Fibroblast of mammary gland (primary cell): ENCODE measurements at places on chromosomes 16 and 17.

DNA sequence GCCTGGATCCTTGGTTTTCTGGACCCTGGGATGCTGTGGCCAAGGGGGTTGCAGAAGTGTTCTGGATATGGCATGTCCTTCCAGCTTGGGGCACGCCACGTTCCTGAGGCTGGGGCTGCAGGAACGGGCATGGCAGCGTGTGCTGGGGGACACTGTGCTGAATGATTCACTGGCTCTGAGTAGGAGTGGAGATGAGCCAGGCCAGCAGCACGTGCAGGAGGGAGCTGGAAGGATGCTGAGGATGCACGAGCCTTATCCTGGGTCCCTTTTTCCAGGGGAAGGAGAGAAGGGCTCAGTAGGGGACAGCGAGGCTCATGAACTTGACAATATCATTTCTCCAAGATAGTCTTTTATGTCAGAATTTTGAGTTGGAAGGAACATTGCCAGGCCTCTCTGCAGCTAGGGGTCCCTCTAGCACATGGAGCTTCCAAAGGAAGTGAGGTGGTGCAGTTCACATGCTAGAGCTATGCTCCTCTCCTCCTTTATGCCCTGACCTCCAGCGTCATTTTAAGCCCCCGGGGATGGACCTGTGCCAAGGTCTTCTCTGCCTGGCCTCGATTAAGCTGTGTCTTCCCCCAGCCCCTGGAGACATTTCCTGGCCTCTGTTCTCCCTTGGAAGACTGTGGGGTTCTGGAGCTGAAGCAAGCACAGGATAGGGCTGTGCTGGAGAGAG lies 125.9 kb downstream of the OR1D5 start:
- DNase-seq: peak; percentile 54

GRCh38 chr16:12837756-12838155 lies 34.1 kb upstream of the CPPED1 start:
- DNase-seq: no peak

GRCh38 chr16:28531777-28532744 lies 6.7 kb downstream of the NUPR1 start:
- DNase-seq: peak; percentile 33

- peak; percentile 86 for DNase-seq
Observed at GRCh38 chr17:3723556-3724377, at the start of gene HASPIN. Gene HASPIN (plus strand): TSS chr17:3723903. CDS start chr17:3723936, 33 bp downstream.

DNA sequence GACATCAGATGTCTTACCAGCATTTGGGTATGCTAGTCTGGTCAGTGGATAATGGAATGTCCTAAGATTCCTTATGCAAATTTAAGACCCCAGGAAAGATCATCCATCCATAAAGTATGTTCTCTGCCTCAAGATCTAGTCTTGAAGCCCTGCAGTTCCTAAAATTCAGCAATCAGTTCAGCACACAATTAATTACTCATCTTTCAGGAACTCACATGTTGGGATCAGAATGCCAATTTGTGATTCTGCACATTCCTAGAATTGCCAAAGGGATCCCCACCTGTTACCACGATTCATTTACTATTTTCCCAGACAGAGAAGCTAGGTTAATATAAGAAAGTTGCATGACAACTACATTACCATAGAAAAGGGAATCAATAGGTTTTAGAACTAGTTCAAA lies 3.2 kb downstream of the OR2C1 start:
- no peak for DNase-seq

- DNase-seq: no peak
Observed at GRCh38 chr16:17371299-17371698, 99.5 kb downstream of the XYLT1 start.

- no peak for DNase-seq
Observed at GRCh38 chr16:2736476-2737237, 15.8 kb upstream of the SRRM2 start.

GRCh38 chr17:46010597-46011186 lies 11.6 kb downstream of the STH start:
- DNase-seq: no peak
